CD4-positive, alpha-beta T cell treated with Interleukin-6 for 4 hours (primary cell): ENCODE measurements at places on chromosomes 5 and 9.

DNA sequence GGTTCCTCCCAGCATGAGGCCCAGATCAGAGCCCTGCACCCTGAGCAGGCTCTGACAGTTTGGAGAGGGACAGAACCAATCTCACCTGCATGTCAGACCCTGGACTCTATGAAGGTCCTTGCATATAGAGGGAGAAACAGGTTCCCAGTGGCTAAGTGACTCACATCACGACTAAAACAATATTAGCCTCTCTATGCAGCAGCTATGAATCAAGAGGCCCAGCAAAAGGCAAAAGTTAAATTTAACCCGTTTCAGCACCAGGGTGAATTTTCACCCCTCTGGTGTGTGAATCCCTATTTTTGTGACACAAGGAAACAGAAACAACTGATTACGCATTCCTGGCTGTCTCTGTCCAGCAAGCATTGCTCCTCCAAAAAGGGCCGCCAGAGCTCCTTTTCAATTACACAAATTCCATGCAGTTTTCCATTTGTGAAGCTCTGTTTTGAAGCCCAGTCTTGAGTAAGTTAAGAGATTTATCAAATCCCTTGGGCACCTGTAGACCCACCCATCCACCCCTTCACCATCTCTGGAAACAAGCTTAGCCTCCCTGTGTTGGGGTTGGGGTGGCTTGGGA, 136.6 kb downstream of the GABBR2 start:
- DNase-seq, result no peak

DNA sequence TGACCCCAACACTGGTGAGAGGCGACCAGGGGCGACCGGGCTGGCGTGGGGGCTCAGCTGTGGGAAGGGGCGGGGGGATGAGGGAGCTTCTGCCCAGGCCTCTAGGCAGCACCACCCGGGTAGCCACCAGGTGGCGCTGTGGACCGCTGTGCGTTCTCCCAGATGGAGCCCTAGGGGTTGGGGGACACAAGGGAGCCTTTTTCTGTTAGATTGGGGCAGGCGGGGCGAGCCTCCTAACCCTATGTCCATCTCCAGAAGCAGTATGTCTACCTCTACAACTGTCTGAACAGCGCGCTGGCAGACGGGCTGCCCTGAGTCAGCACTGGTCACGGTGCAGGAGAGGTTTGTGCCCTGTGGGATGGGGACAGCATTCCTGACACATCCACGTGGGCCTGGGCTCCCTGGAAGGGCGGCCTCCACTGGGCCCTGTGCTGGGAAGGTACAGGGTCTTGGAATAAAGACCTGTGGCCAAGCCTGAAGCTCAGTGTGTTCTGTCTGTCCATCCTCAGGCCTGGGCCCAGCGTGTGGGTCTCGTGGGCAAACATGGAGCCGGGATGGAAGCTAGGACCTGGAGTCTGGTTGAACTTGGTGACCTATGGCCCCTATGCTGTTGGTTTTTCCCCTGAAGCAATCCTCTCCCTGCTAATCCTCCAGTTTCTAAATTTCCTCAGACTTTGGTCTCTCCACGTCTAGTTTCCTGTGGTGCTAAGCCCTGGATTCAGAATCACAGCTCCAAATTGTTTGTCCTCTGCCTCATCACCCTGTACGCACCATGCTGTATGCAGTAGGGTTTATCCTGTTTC, 23.1 kb upstream of the SPTLC1 start:
- DNase-seq, result peak; percentile 78

GRCh38 chr5:58200451-58200850, 259.4 kb downstream of the PLK2 start:
- DNase-seq, result no peak

GRCh38 chr9:3810231-3810630, 284.4 kb upstream of the RFX3 start:
- no peak for DNase-seq

- DNase-seq, result no peak
Observed at GRCh38 chr5:168302785-168303184, 11.3 kb downstream of the WWC1 start.

- no peak for DNase-seq
Observed at GRCh38 chr5:147751-148150, 43.5 kb upstream of the LRRC14B start.

GRCh38 chr9:28073270-28073669, 500.0 kb upstream of the C9orf72 start:
- no peak for DNase-seq

GRCh38 chr9:121622387-121623203, 28.8 kb upstream of the DAB2IP start:
- DNase-seq, result no peak

DNA sequence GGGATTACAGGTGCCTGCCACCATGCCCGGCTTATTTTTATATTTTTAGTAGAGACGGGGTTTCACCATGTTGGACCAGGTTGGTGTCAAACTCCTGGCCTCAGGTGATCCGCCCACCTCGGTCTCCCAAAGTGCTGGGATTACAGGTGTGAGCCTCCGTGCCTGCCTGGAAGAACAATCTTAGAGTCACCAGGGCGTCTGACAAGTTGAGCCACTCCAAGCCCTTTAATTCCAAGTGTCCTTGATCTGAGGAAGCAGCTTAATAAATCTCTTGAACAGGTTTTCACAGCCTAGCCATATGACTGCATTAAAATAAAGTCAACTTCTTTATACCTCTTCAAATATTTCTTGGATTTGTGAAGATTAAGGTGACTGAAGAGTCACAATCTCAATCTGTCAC, 31.5 kb downstream of the SLC44A1 start:
- DNase-seq, result no peak

- no peak for DNase-seq
Observed at GRCh38 chr9:121937240-121937639, 155.9 kb downstream of the TTLL11 start.

- no peak for DNase-seq
Observed at GRCh38 chr5:161086461-161086860, 234.4 kb upstream of the ATP10B start.

GRCh38 chr5:157219491-157220271, 39.0 kb downstream of the ITK start:
- no peak for DNase-seq

DNA sequence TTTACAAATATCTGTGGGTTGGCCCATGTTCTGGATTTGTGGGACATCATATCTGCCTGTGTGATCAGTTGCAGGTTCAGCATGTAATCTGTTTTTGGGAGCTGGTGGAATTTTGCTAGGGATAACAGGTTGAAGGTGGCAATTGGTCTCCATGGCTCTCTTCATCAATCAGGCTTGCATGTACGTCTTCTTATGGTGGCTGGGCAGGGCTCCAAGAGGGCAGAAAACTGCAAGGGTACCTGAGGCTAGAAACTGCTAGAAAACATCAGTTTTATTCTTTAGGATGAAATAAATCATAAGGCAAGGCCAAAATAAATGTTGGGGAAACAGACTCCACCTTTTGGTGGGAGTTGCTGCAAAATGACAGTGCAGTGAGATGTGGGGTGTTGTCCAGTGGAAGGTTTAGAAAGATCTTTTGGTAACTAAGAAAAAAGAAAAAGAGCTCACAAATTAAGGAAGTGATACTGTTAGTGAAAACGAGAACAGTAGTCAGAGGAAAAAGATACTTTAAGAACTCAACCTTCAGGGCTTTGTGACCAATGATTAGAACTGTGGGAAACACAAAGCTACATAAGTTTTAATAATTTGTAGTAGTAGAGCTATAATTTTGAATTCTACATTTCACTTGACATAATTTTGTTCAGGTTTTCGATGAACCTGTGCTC, 300.7 kb upstream of the IZUMO3 start:
- no peak for DNase-seq

GRCh38 chr9:93207326-93207814, 23.4 kb downstream of the WNK2 start:
- no peak for DNase-seq

DNA sequence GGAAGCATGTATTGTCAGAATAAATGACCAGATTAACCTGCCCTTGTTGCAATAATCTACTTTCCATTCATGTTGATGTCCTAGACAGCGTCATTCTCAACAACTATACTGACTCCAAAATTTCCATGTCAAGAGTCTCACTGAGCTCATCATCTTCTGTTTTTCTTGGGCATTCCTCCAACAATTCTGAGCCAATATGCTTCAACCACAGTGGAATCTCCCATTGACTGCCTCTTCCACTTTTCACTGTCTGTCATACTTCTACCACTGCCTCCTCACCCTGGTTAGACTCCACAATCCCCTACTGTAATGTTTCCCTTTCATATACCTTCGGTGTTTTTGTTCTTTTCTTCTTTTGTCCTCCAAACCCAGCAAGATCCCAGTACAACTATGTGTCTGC, 162.8 kb downstream of the TLE1 start:
- DNase-seq, result no peak

GRCh38 chr5:4542145-4542778, 597.9 kb upstream of the ADAMTS16 start:
- no peak for DNase-seq

DNA sequence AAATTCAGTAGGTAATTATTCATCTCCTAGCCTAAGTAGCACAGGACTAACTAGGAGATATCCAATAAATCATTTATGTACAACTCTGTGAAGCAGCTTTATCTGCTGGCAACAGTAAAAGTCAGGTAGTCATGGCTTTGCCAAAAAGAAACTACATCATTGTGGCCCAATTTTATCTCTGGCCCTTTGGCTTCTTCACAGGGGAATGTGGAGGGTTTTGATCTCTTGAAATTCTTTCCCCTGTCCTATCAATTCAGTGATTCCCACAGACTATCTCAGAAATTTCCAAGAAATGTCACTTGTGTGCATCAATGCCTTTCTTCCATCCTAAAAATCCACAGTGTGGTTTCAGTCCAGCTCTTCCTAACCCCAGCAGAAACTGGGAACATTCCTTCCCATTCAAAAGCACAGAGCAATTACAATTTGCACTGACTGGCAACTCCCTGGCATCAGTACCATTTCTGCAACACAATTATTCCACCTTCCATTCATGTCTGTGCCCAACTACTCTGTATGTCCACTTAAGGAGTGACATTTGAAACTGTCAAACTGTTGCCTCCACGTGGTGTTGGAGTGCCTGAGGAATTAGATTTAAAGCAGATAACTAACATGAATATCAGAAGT, 6.6 kb downstream of the CDC14B start:
- no peak for DNase-seq
